ENCODE measurements at places on chromosomes 12 and 14. TPM values are rescaled to one million over a fixed set of nuclear protein-coding genes. Genes with fewer than 3 reads are reported as not detected.

- DNase-seq, result peak; percentile 53
Measured at GRCh38 chr12:109952873-109953272, 43.3 kb downstream of the GIT2 start.

DNA sequence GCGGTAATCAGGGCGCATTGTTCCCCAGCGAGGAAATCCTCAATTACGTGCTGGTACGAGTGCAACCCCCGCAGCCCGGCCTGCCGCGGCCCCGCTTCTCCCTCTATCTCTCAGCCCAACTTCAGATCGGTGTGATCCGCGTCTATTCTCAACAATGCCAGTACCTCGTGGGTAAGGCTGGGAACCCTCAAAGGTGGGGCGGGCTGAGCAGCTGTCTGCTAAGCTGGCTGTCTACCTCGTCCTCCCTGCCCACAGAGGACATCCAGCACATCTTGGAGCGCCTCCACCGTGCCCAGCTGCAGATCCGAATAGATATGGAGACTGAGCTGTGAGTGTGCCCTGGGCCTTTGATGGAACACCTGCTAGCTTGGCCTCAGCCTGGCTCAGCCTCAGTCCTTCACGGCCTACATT lies 996 bp downstream of the REC8 start:
- no peak for DNase-seq

GRCh38 chr14:55843718-55844403 lies 263.9 kb downstream of the KTN1 start:
- no peak for DNase-seq

- no peak for DNase-seq
Measured at GRCh38 chr14:32594766-32595165, 265.7 kb downstream of the AKAP6 start.

- no peak for DNase-seq
Measured at GRCh38 chr12:108899145-108899544, 19.3 kb downstream of the DAO start.

DNA sequence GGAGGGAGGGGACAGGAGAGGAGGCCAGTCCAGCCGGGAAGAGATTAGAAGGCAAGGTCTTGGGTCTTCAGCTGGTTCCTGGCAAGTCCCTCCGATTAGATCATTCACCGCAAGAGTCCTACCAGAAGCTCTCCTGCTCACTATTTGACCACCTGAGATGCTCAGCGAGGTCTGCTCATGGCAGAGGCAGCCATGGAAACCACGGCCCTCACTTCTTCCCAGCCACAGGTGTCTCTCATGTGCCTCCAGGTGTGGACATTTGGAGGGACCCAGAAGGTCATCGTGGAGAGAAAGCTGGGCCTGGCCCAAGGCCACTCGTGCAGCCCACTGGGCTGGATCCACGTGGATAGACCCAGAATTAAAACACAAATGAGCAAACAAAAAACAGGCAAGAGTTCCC lies 99.5 kb downstream of the DICER1 start:
- DNase-seq, result no peak

- no peak for DNase-seq
Measured at GRCh38 chr14:70366911-70367310, 7.4 kb upstream of the COX16 start.

DNA sequence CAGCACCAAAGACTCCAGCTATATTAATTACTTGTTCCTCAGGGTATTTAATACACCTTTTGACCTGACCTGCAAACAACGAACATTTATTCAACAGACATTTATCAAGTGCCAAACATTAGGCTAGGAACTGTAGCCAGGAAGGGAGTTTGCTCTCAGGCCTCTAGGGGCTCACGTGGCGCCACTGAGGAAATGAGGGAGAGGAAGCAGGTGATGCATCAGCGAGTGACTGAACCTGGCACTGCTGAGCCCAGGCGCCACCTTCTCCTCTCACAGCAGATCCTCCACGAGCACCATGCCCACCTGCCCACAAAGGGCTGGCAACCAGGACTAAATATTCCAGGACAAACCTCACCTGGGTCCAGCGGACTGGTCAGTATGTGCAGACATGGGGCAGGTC lies 50.2 kb downstream of the SETD3 start:
- DNase-seq, result no peak

- DNase-seq, result peak; percentile 33
Measured at GRCh38 chr12:26833743-26834490, 923 bp upstream of the ITPR2 start.

DNA sequence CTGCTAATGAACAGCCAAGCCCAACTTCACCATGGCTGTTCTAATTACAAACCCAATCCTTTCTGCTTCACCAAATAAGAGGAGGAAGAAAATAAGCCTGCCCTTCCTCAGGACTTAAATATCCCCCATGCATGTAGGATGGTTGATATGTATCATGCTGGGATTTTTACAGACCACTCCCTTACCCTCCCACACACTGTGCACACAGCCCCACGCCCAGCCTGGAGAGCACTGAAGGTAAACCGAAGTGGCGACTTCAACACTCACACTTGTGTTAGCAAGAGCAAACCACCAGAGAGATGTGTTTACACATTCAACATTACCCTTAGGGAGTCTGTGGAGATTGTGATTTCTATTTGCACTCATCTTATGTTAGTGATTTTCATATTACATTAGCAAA lies 241.2 kb downstream of the EGLN3 start:
- no peak for DNase-seq

- no peak for DNase-seq
Measured at GRCh38 chr12:54358191-54358944, 5.9 kb downstream of the GPR84 start.

DNA sequence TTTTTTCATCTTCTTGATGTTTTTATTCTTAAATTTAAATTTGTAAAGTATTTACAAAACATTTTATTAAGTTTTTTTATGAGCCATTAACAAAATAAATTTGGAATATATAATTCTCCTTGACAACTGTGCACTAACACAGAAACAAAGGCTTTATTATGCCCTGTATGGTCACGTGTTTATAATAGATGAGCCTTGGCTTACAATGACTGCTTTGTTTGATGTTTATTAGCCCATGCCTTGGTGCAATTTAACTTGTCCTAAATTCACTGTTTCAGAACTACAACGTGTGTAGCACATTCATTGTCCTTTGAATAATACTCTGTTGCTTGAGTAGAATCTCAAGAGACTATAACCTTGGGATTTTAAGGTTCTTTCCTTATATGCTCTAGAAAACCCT lies 59.8 kb downstream of the CNTN1 start:
- no peak for DNase-seq

- DNase-seq, result peak; percentile 62
Measured at GRCh38 chr12:100668945-100669536, 95.6 kb downstream of the GAS2L3 start.

- no peak for DNase-seq
Measured at GRCh38 chr12:105942281-105942680, 196.5 kb downstream of the NUAK1 start.

- DNase-seq, result no peak
Measured at GRCh38 chr12:48472259-48472658, at the start of gene ANP32D. Gene ANP32D (plus strand): TSS chr12:48472559. CDS start chr12:48472665, 106 bp downstream.

DNA sequence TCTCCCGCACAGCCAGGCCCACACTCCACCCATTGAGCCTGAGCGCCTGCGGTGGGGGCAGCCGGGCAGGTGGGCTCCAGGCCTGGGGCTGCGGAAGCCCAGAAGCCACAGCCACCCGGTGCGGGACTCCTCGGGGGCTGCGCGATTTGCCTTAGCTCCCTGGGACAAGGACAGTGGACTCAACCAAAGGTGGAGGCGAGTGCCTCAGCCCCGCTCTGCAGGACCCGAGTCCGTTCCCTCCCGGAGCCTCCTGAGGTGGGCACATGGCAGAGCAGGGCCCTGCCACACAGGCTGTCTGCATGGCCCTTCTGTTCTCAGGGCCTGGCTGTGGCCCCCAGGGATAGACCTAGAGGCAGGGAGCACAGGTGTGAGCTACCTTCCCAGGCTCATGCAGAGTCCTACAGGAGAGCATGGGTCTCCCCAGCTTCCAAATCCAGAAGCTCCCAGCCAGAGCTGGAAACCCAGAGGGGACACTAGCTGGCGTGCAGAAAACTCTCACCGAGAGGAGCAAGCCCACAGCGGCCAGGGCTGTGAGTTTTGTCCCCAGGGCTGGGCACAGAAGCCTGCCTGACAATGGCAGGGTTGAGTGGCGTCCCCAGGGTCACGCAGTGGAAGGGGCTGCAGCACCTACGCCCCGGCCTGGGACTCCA lies 22.2 kb upstream of the LRTM2 start:
- no peak for DNase-seq

DNA sequence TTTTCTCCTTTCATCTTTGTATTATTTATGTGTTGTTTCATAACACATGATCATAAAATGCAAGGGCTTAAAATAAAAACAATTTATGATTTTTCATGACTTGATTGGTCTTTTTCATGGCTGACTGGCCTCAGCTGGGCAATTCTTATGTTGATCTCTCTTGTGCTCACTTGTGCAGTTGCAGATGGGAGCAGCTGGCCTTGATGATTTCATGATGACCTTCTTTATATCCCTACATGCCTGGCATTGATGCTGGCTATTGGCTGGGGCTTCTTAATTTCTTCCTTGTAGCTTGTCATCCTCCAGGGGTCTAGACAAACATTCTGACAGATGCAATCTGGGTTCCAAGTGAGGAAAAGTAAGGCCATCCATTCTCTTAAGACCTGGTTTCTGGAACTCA lies 1832.8 kb upstream of the FLRT2 start:
- no peak for DNase-seq

- no peak for DNase-seq
Measured at GRCh38 chr14:77273796-77274195, 2.8 kb upstream of the NGB start.

- DNase-seq, result peak; percentile 86
Measured at GRCh38 chr12:93679308-93679925, 2.2 kb downstream of the CRADD start.

GRCh38 chr14:59187802-59188460 lies 536 bp upstream of the DAAM1 start:
- peak; percentile 60 for DNase-seq

- DNase-seq, result peak; percentile 46
Measured at GRCh38 chr14:56216626-56217379, 98.6 kb downstream of the PELI2 start.

- DNase-seq, result no peak
Measured at GRCh38 chr12:2813214-2814185, 1.0 kb downstream of the ITFG2 start.

- no peak for DNase-seq
Measured at GRCh38 chr12:99704458-99704857, 56.9 kb downstream of the GARIN6 start.

GRCh38 chr12:93790472-93791152 lies 113.4 kb downstream of the CRADD start:
- no peak for DNase-seq

GRCh38 chr14:59134307-59134706 lies 54.2 kb upstream of the DAAM1 start:
- DNase-seq, result no peak

DNA sequence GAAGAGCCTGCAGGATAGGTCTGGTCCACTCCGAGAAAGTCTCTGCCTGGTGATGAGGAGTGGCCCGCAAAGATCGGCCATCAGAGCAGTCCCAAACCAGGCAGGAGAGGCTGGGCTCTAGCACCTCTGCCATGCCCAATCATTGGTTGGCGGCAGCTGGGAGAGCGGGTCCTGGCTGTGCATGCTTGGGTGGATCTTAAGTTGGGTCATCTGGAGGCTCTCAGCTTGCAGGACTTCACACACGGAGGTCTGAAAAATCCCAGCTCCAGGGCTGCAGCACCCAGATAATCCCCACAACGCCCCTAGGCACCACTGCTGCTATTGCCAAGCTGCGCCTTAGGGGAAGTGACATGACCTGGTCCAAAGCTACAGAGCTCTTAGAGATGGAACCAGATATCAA lies 766.7 kb upstream of the TBX3 start:
- DNase-seq, result no peak

- DNase-seq, result no peak
Measured at GRCh38 chr12:69519871-69520270, 49.7 kb downstream of the FRS2 start.

- DNase-seq, result no peak
Measured at GRCh38 chr12:131702573-131702877, 8.4 kb upstream of the SFSWAP start.

GRCh38 chr12:75345531-75345930 lies 11.1 kb downstream of the GLIPR1L1 start:
- DNase-seq, result no peak

- DNase-seq, result peak; percentile 67
Measured at GRCh38 chr14:68397371-68397811, 395.5 kb downstream of the ZFP36L1 start.

DNA sequence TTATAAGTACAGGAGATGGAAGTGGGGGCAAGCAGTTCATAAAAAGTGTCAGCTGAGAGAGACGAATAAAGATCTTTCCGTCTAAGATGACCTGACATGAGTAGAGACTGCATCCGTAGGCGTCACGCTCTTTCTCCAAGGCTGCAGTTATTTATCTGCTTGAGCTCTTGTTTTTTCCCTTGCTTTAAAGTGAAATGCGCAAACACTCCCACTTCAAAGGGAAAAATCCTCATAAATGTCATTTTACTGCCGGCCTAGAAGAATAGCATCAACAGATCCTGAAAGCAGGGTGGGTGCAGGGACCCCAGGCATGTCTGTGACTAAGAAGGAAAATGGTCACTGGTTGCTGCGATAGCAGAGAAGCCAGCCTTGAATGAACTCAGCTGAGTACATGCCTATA lies 647.4 kb downstream of the MED13L start:
- DNase-seq, result no peak

GRCh38 chr14:63326840-63327239 lies 8.1 kb upstream of the GPHB5 start:
- DNase-seq, result no peak

DNA sequence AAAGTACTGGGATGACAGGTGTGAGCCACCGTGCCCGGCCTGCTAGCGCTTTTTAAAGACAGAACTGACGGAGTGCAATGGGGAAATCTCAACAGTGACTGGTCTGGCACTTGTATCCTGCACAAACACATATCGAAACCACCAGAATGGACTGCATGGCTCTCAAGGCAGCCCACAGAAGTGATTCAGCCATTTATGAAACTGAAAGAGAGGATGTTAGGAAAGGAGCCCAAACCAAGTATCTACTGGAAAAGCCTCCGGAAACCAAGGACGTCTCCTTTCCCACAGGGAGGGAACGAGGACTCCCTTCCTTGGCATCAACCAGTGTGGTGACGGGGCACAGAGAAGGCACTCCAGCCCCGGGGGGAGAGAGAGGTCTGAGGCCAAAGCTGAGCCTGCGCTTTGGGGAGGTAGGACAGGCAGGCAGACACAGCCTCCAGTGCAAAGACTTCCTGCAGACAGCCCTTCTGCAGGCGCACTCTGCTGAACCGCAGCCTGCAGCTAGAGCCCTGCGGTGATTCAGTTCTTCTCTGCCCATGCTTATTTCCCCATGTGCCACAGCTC lies 16.5 kb downstream of the SLC15A4 start:
- DNase-seq, result no peak

CD63 gene
- 715 TPM for total RNA-seq

ZDHHC22 gene
- not detected for total RNA-seq

FAIM2 gene
- 7.7 TPM for total RNA-seq

PRR13 gene
- 74.7 TPM for total RNA-seq

HELB gene
- 4.3 TPM for total RNA-seq

RDH11 gene
- total RNA-seq, result 14.3 TPM

CLEC9A gene
- 0.24 TPM for total RNA-seq

TSPAN8 gene
- total RNA-seq, result 0.23 TPM

TNS2 gene
- 132 TPM for total RNA-seq

CRIP1 gene
- 73.2 TPM for total RNA-seq

C12orf54 gene
- not detected for total RNA-seq

ARHGAP5 gene
- 259 TPM for total RNA-seq

ATL1 gene
- 0.94 TPM for total RNA-seq

BMP4 gene
- 5.3 TPM for total RNA-seq

Data from heart left ventricle (tissue), 16 donors.